ENCODE measurements at places on chromosomes 13 and 19. TPM values are rescaled to one million over a fixed set of nuclear protein-coding genes. Genes with fewer than 3 reads are reported as not detected.

- no peak for DNase-seq
- no peaks in the 10 kb centered on the region for H3K36me3 ChIP-seq
- no peak overlapping the region for H3K4me3 ChIP-seq
Measured at GRCh38 chr13:66745307-66745706, 484.8 kb downstream of the PCDH9 start.

GRCh38 chr19:56837492-56838023 lies 3.0 kb downstream of the PEG3 start:
- H3K36me3 ChIP-seq = no peaks in the 10 kb centered on the region
- peaks cover 16% of the 10 kb centered on the region for H3K4me1 ChIP-seq
- H3K27me3 ChIP-seq = no peaks in the 10 kb centered on the region
- H3K27ac ChIP-seq = peak overlapping the region; percentile 83
- DNase-seq = peak; percentile 79
- no peak overlapping the region for H3K4me3 ChIP-seq

- H3K27me3 ChIP-seq = no peaks in the 10 kb centered on the region
- H3K27ac ChIP-seq = no peak overlapping the region
- H3K36me3 ChIP-seq = no peaks in the 10 kb centered on the region
- peak; percentile 25 for DNase-seq
- H3K4me1 ChIP-seq = no peaks in the 10 kb centered on the region
Measured at GRCh38 chr13:34416971-34417380, 525.1 kb upstream of the NBEA start.

- no peaks in the 10 kb centered on the region for H3K27me3 ChIP-seq
- DNase-seq = no peak
- H3K27ac ChIP-seq = no peak overlapping the region
- H3K36me3 ChIP-seq = no peaks in the 10 kb centered on the region
Measured at GRCh38 chr13:52711286-52711685, 28.3 kb downstream of the CNMD start.

DNA sequence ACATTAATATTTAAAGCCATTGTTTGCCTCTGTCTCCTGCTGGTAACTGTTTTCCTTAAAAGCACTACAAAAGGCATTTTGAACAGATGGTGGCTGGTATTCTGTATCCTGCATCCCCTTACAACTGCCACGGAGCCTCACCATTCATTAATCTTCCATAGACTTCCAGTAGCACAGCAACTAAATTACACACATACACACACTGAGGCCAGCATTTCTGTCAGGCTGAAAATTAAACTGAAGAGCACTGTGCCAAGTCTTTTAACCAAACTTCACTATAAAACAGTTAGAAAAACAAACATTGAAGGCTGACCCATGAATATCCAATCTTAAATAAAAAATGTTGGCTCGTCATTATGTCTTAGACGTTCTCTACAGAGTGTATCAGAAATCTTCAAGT lies 697.8 kb downstream of the DACH1 start:
- no peak for DNase-seq
- H3K4me3 ChIP-seq = no peak overlapping the region
- H3K27ac ChIP-seq = no peak overlapping the region
- no peaks in the 10 kb centered on the region for H3K36me3 ChIP-seq

DNA sequence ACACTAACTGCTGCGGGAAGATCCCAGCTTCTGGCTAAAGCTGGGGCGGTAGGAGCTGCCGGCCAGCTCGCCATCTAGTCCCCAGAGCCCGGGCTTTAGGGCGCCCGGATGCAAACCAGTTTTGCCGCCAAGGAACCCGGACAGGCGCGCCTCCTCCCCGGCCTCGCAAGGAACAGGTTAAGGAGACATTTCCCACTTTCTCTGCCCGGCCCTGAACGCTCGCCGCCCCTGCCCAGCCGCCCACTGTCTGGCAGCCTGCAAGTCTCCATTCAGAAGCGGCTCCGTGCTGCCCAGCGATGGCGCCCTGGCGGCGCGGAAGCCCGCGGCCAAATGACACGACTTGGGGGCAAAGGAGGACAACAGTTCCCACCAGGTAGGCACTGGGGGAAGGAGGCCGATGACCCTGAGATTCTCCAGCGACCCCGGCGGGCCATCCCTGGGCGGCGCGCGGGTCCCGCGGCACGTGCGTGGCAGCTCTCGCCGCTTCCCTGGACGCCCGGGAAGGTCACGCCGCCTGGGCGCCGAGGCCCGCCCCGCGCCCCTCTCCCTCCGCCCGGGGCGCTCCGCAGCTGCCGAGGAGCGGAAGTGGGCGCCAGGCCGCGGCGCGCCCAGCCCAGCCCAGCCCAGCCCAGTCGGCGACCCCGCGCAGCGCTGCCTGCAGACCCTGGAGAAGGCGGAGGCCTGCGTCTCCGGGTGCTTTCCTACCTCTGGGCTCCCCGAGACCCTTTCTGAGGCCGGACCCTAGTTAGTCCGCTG lies 42.2 kb upstream of the HNRNPA1L2 start:
- peak overlapping the region; percentile 72 for H3K4me3 ChIP-seq
- no peaks in the 10 kb centered on the region for H3K27me3 ChIP-seq

Gene SIGLEC8
- total RNA-seq = 0.52 TPM

DNA sequence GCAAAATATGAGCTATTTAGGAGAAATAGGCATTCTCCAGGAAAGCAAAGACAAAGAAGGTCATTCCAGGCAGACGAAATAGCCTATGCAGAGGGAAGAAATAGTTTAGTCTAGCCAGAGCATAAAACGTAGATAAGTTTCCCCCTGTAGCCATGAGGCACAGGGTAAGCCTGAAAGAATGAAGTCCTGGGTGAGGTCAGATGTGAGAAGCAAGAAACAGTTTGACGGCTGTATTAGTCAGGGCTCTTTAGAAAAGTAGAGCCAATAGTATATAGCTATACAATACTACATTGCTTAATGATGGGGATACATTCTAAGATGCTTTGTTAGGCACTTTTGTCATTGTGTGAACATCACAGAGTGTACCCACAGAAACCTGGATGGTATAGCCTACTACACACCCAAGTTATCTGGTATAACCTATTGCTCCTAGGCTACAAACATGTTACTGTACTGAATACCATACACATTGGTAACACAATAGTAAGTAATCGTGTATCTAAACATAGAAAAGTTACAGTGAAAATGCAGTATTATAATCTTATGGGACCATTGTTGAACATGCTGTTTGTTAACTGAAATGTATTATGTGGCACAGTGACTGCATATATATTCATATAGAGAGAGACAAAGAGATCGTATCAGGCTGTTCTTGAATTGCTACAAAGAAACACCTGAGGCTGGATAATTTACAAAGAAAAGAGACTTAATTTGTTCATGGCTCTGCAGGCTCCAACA lies 59.3 kb upstream of the WDFY2 start:
- no peak for DNase-seq
- no peak overlapping the region for H3K27ac ChIP-seq

GRCh38 chr19:42323473-42323851 lies 2.0 kb upstream of the MEGF8 start:
- peaks cover 37% of the 10 kb centered on the region for H3K4me1 ChIP-seq
- H3K4me3 ChIP-seq = no peak overlapping the region
- no peak for DNase-seq
- H3K27ac ChIP-seq = no peak overlapping the region

Gene HSH2D
- total RNA-seq = 3.6 TPM

DNA sequence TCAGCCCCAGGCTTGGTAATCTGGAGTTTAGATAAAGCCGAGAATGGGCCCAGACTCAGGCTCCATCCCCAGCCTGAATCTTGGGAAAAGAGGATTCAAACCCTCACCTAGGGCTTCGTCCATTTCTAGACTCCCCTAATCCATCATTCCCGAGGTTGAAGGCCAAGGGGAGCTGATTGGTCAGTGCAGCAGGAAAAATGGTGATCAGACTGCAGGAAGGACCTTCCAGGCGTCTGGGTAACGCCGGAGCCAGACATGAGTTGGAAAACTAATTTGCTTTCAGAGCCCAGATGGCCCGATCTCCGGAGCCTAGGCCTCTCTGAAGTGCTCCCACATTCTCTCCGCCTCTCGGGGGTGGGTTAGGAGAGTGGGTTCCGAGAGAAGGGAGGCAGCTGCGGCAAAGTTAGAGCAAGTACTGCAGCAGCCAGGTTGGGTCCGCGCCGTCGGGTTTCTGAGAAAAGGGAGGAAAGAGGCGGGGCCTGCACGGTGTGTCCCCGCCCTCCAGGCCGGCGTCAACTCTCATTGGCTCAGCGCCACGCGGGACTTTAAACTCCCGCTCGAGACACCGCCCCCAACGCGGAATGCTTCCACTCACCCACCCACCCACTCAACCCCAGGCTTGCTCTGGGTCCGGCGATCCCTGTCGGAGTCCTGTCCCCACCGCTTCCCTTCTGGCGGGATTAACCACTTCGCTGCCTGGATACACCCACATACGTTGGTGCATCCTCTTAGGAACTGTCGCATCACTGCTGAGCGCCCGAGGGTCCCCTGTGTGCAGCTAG lies 788 bp upstream of the RTBDN start:
- no peak overlapping the region for H3K4me3 ChIP-seq
- H3K27ac ChIP-seq = no peak overlapping the region
- H3K4me1 ChIP-seq = peaks cover 33% of the 10 kb centered on the region
- H3K27me3 ChIP-seq = no peaks in the 10 kb centered on the region

Measured in body of pancreas (tissue), 4 donors.